Stimulated activated CD8-positive, alpha-beta memory T cell treated with anti-CD3 and anti-CD28 coated beads, Interleukin-2, amount 100 ng/mL, for 1 hour (primary cell): ENCODE measurements at places on chromosomes 5 and 9.

DNA sequence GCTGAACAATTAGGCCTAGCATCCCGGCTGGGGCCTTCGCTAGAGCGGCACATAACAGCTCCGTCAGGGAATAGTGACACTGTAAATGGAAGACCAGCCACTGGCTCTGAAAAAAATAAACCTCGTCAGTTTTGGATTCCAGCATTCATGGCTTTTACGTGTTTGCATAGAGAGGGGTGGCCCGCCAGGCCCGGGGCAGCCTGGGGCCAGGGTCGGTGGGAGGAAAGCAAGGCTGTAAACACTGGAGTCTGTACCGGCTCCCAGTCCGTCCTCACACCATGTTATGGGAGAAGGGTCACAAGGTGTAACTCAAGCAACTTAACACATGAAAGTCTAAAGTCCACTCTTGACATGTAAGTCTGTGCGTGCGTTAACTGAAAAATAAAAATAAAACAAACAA is 11.2 kb downstream of the CCNI2 start:
- DNase-seq: no peak

- DNase-seq: no peak
These were observed 11.9 kb downstream of the TRIO start for GRCh38 chr5:14155075-14155474.

- DNase-seq: no peak
These were observed 172.3 kb downstream of the SLIT3 start for GRCh38 chr5:169128679-169129078.

- DNase-seq: no peak
These were observed 1490.6 kb upstream of the CDH6 start for GRCh38 chr5:29702875-29703274.

DNA sequence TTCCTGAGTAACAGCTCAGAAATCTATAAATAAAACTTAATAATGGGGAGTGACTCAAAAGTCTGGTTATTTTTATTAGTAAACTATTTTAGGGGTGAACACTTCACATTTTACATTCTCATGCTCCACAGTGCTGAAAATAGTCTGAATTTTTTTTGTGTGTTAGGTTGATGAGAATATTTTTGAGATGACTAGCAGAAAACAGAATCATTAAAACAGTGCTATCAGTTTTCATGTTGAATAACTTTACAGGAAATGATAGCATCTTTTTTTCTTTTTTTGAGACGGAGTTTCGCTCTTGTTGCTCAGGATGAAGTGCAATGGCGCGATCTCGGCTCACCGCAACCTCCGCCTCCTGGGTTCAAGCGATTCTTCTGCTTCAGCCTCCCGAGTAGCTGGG is 60.3 kb downstream of the TMC1 start:
- no peak for DNase-seq

- no peak for DNase-seq
These were observed 112.5 kb downstream of the FAM114A2 start for GRCh38 chr5:153926201-153926600.
